ENCODE measurements at places on chromosomes 5 and 9.
A peak's percentile ranks its signal among the peaks of the same experiment; 100 is the strongest.

- no peak for DNase-seq
These were observed 24.6 kb downstream of the PDZD2 start for GRCh38 chr5:31663519-31663918.

DNA sequence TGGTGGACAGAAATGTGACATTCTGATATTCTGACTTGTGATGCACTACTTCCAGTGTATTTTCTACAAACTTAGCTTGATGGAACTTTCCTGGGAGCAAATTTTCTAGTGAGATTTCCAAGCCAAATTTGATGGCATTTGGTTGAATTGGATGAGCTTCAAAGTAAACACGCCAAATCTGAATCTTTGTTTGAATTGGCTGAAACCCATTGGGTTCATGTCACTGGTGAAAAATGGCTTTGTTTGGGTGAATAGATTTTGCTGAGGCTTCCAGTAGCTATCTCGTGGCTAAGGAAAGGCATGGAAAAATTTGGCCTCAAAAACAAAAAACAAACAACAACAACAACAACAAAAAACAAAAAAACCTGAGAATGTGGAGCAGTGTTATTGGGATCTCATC is 271.1 kb upstream of the RPS23 start:
- DNase-seq, result no peak

- DNase-seq, result no peak
These were observed 134.6 kb downstream of the TMC1 start for GRCh38 chr9:72656021-72656420.

GRCh38 chr9:132439153-132439552 is 29.1 kb downstream of the CFAP77 start:
- no peak for DNase-seq

DNA sequence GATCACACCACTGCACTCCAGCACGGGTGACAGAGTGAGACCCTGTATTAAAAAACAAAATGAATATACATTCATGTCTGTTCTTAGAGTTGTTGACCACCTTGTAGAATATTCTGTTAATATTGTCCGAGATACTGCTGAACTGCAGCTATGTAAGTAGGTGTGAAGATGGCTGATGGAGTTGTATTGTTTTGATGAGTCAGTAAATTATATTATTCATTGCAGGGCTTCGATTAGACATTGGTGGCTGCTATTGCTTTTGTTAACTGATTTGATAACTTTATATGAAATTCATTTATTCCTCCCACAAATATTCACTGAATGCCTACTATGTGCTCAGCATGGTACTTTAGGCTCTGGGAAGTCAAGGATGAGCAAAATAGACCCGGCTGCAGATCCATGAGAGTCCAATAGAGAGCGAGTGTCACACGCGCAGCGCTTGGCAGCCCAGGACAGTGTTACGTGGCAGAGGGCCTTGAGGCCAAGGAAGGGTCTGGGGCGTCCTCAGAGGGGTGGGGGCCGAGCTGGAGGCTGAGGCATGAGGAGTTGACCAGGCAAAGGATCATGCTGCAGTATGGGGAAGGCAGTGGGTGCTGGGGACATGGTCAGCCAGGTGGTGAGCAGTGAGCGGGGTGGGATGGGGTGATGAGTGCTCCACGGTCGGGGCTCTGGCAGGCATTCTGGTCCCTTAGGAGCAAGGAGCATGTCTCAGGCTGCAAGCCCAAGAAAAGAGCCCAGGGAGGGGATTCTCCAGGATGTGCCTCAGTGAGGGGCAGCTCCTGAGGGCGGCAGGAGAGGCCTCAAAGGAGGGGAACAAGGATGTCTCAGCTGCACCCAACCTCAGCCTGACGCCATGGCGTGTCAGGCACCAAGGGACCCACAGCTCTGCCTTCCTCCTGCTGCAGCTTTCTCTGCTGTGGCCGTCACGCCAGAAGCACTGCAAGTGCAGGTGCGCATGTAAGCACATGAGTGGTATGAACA is 243.5 kb downstream of the GADD45G start:
- no peak for DNase-seq

- no peak for DNase-seq
These were observed 65.0 kb upstream of the GGTA1 start for GRCh38 chr9:121564504-121565260.

GRCh38 chr9:89953824-89954615 is 349.2 kb downstream of the GADD45G start:
- no peak for DNase-seq

DNA sequence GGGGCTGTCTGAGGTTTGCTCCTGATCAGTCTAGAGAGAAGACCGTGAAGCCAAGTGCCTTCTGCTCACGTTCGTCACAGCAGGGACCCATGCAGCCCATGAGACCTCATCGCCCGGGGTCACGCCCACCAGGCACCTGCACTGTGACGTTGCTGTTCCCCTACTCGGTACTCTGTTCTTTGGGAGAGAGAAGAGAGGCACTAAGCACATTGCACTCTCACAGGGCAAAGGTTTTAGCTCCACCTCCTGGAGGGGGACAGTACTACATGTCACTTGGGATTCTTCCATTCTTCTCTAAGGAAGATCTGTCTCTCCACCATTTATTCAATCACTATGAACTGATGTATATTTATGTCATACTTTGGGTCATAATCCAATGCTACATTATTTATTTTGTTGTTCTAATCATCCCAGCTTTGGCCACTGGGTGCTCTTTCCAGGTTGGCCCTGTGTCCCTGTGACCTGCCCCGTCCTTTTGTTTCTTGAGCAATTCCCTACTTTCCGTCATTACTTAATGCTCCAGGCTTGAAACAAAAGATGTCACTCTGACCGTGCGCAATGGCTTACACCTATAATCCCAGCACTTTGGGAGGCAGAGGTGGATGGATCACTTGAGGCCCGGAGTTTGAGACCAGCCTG is 31.4 kb upstream of the BRD3 start:
- DNase-seq, result peak; percentile 49

- no peak for DNase-seq
These were observed 36.8 kb downstream of the EGR1 start for GRCh38 chr5:138502121-138502520.

DNA sequence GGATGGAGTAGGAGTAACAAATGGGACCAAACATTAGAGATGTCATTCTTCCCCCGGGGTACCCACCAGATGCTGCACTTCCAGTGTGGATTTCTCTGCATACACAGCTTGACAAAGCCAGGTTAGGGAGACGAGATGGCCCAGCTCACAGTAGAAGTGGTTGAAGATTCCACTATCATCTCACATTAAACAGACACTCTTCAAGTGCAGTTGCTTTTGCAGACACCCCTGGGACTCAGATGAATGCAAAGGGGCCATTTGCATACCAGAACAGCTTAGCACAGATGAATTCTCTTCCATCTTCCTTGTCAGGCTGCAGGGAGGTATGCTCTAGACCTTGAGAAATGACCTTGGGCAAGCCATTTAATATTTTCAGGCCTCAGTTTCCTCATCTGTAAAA is 12.6 kb upstream of the C5orf58 start:
- DNase-seq, result no peak

DNA sequence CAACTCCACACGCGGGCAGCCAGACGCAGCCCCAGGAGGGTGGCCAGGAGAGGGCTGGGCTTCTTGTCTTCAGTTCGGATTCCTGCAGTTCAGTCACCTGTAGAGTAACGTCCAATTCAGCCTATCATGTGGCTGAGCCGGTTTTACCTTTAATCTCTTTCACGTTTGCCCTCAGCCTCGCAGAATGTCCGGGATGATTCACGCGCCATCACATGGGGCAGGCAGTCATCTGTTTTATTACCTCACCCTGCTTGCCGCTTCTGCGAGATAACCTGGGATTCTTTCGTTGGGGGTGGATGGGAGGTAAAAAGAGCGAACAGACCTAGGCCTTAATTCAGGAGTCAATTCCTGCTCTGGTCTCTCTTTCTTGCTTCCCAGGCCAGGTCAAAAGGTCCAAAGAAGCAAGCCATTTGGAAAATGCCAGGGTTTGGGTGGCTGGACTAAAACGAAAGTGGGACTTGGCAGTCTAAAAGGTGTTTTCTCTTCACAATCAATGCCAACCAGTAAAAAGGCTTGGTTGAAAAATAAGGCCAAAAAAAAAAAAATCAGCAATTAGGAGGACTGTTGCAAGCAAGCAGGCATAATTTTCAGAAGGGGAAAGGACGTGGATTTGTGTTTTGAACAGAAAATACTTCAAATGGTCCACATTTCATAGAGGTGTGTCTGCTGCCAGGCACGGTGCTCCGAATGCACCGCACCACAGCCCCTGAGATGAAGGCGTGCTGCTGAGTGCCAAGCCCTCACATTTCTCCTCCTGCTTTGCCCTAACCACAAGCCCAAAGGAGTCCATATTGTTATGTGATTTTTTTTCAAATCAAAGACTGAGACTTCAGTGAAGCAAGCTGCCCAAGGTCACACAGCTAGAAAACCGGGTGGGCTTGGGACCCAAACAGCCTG is 2.8 kb upstream of the WWC1 start:
- DNase-seq, result no peak

GRCh38 chr5:54178207-54178606 is 132.2 kb downstream of the ARL15 start:
- DNase-seq, result no peak

- DNase-seq, result no peak
These were observed 24.1 kb downstream of the PITX1 start for GRCh38 chr5:135009736-135010501.

GRCh38 chr5:131142970-131143617 is 22.0 kb downstream of the HINT1 start:
- no peak for DNase-seq

GRCh38 chr9:132976571-132976970 is 1.9 kb upstream of the GFI1B start:
- no peak for DNase-seq

- no peak for DNase-seq
These were observed 18.3 kb upstream of the TEK start for GRCh38 chr9:27090711-27091110.

DNA sequence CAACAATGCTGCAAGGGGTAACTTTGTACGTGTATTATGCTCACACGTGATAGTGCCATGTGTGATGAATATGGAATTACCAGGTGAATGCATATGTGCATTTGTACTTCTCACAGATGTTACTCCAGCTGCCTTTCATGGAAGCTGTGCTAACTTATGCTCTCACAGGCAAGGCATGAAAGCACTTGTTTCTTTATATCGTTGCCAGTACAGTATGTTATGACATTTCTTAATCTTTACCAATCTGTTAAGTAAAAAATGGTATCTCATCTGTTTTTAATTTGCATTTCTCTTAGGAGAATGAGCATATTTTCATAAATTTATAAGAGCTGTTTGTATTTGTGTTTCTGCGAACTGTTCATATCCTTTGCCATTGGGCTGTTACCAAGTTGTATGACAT is 311.8 kb upstream of the DMRT1 start:
- DNase-seq, result no peak

- DNase-seq, result peak; percentile 88
These were observed 193.0 kb downstream of the MELK start for GRCh38 chr9:36765468-36766341.

DNA sequence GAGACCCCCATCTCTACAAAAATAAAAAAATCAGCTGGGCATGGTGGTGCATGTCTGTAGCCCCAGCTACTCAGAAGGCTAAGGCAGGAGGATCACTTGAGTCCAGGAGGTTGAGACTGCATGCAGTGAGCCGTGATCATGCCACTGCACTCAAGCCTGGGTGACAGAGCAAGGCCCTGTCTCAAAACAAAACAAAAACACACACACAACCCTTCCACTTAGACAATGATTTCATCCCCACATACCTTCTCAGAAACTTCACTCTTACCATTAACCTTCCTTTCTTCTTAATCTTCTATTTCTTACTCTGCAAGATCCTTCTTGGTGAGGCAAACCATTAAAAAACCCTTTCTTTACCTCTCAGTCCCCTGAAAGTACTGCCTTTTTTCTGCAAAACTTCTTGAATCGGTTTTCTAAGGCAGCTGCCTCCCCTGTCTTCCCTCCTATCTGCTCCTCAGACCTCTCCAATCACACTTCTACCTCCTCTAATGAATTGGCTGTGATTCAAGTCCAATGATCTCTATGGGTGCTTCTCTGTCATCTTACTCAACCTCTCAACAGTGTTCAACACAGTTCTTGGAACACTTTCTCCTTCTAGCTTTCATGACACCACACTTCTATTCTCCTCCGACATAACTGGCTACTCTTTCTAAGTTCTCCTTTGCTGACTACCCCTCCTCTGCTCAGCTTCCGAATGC is 47.3 kb downstream of the PFDN1 start:
- DNase-seq, result no peak

GRCh38 chr9:29798599-29798998 is 2225.3 kb upstream of the C9orf72 start:
- DNase-seq, result no peak

DNA sequence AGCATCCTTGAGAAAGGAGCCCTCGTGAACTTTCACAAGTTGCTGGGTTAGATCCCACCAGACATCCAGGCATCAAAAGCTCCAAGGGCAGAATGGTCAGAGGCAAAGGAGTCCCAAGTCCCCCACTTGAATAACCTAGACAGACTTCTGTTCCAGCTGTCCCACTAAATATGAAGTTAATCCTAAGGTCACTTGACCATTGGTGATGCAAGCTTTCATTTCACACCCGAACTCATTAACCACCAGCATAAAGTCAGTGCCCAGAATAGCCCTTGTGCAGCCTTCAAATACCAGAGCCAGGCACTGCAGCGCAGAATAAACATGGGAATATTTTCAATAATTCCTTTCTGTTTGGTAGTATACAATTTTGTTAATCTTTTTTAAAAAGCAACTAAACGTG is 28.9 kb downstream of the OXCT1 start:
- DNase-seq, result no peak

DNA sequence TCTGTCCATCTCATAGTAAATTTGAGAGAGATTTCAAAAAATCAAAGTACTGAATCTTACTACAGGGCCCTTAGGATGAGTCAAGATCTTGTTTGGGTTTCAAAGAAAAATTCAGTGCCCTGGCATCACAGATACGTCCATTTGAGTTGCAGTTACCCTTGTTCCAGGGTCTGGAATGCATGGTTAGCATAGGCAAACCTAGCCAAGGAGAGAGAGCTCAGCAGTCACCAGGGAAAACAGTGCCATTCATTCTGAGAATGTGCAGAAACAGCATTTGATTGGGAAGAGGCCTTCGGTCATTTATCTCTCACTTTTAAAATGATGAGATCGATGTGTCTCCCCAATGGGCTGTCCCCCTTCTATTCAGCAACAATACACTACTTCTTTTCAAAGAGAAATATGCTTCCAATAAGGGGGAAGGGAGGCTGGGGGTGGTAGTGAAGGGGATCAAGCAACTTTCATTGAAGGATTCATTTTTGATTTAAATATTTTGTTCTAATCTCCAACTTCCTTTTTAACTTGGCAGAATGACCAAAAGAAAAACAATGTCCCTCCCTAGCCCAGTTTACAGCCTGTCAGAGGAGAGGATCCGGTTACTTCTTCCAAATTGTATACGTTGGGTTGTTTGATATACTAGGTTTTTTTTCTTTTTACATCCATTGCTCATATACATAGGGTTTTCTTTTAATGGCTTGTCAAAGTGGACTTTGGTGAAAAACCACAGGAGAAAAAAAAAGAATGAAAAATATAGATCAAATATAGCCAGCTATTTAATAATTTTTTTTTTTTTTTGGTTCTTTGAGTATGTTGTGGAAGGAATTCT is 491.1 kb downstream of the CCDC171 start:
- DNase-seq, result no peak

- DNase-seq, result peak; percentile 24
These were observed 523 bp downstream of the MAML1 start for GRCh38 chr5:179732918-179733771.

- no peak for DNase-seq
These were observed 1.7 kb downstream of the SH3PXD2B start for GRCh38 chr5:172452398-172453205.

GRCh38 chr9:79685577-79685976 is 113.8 kb downstream of the TLE4 start:
- no peak for DNase-seq

GRCh38 chr9:95157481-95158151 is 159.9 kb downstream of the FANCC start:
- no peak for DNase-seq

GRCh38 chr9:94802793-94803192 is 76.3 kb downstream of the AOPEP start:
- DNase-seq, result no peak

Data from stimulated activated CD4-positive, alpha-beta T cell treated with anti-CD3 and anti-CD28 coated beads, Interleukin-1b, Interleukin-23, amount 100 ng/mL, for 4 hours (primary cell).